Activated CD4-positive, CD25-positive, alpha-beta regulatory T cell treated with anti-CD3 and anti-CD28 coated beads, Interleukin-2, amount 50 U/mL, for 72 hours (primary cell): ENCODE measurements at places on chromosomes 2 and 18.

- no peak for DNase-seq
Observed at GRCh38 chr18:75581336-75582131, 154.0 kb upstream of the SMIM21 start.

DNA sequence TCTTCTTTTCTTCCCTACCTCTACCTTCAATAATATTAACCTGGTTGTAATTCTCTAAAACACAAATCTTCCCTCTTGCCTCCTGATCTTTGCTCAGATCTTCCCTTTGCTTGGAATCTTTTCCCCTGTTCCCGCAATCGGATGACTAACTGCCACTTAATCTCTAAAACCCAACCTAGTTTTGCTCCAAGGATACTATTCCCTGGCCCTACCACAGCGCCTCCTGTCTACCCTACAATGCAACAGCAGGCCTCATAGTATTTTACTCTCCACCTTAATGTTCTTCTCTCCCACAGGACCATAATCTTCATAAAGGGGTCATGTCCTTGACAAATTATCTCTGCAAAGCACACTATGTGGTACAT lies 246.8 kb upstream of the TNP1 start:
- no peak for DNase-seq

DNA sequence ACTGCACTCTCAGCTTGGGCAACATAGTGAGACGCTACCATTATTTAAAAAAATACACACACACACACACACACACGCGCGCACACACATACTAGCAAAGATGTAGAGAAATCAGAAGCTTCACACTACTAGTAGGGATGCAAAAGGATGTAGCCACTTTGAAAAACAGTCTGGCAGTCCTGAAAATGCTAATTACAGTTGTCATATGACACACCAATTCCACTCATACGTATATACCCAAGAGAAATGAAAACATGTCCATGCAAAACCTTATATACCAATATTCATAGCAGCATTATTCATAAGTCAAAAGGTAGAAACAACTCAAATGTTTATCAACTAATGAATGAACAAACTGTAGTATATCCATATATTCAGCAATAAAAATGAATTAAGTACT lies 90.3 kb downstream of the SLC25A12 start:
- DNase-seq, result no peak

DNA sequence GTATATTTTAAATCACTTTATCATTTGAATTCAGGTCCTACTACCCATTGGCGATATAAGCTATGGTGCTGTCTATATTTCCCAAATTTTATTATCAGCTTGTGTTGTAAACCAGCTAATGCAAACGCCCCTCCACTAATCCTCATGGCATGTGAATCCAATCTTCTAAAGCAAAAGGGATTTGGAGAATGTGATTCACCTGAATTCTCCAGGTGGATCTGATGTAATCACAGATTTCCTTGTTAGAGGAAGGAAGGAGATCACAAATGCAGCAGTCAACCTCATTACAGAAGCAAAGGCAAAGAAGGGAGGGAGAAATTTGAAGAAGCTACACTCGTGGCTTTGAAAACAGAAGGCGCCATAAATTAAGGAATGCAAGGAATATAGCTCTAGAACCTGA lies 431.1 kb upstream of the CDH19 start:
- no peak for DNase-seq

- DNase-seq, result no peak
Observed at GRCh38 chr2:141529659-141530058, 601.2 kb downstream of the LRP1B start.

GRCh38 chr2:239246723-239247122 lies 154.1 kb downstream of the HDAC4 start:
- DNase-seq, result peak; percentile 16

- no peak for DNase-seq
Observed at GRCh38 chr2:191421950-191422349, 176.7 kb downstream of the MYO1B start.

GRCh38 chr2:144570566-144570965 lies 50.6 kb upstream of the ZEB2 start:
- no peak for DNase-seq

GRCh38 chr2:30994227-30995056 lies 143.8 kb downstream of the GALNT14 start:
- no peak for DNase-seq

GRCh38 chr2:11177871-11178690 lies 22.8 kb downstream of the SLC66A3 start:
- DNase-seq, result no peak

GRCh38 chr18:12384261-12384660 lies 7.2 kb upstream of the AFG3L2 start:
- DNase-seq, result no peak

DNA sequence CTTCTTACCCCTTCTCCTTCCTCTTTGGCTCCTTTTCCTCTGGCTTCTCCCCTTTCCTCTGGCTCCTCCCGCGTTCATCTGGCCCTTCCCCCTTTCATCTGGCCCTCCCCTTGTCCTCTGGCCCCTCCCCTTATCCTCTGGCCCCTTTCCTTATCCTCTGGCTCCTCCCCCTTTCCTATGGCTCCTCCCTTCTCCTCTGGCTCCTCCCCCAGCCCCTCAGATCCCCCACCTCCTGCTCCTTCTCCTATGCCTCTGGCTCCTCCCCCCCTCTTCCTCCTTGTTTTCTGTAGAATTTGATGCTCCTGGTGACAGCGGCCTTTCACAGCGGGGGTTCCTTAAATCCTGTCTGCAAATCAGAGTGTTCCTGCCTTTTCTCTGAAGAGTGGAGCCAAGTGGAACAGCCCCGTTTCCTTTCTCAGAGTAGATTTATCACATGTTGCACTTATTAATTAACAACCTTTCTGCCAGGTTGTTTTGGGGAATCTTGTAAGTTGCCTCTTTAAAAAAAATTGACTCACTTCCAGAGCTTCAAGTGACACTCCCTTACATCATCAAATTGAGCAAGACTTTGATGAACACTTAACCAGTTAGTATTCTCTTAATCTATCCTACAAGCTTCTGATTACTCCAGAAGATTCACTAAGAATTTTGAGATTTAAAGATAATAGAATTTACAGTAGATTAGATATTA lies 27.9 kb downstream of the FABP1 start:
- no peak for DNase-seq

- DNase-seq, result no peak
Observed at GRCh38 chr2:224257156-224257555, 144.8 kb downstream of the FAM124B start.

DNA sequence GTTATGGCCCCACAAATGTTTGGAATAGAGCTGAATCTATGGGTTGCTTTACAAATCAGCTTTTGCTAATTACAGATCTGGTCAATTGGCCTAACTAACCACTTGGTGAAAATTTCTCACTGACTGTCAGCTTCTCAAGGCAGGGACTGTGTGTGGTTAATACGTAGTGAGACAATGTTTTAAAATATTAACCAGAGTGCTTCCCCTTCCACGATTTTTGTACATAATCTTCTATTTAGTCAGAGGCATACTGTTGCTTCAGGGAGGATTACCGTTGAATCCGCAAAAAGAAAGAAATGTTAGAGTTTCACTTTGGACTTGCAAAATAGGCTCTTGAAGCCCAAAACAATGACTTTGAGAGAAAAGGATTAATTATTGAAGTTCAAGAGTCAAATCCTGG lies 14.9 kb upstream of the KCNS3 start:
- DNase-seq, result no peak

- DNase-seq, result no peak
Observed at GRCh38 chr2:86185517-86186212, 9.6 kb downstream of the IMMT start.

DNA sequence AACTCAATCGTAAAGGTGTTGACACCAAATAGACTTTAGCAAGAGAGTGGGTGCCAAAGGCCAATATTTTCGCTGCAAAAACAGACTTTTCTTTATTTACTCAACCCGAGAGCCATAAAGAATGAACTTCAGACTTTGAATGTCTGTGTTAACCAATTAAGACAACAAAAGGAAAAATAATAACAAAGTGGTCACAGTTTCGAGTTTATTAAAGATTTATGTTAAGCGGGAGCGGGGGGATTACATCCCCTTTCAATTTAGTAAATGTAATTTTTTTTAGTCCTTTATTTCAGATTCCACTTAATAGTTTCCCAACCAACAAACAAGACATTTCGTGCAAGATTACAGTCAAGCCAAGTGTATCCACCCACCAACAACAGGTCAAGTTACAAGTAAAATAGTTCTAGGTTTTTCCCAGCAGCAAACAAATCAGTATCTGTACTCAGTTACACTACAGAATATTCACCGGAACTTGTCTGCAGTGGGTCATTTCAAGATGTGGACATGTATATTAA lies 9.0 kb downstream of the CDH2 start:
- no peak for DNase-seq

- no peak for DNase-seq
Observed at GRCh38 chr18:29651122-29651680, 1391.3 kb downstream of the DSC3 start.

GRCh38 chr18:76859474-76860339 lies 37.4 kb downstream of the ZNF236 start:
- no peak for DNase-seq

DNA sequence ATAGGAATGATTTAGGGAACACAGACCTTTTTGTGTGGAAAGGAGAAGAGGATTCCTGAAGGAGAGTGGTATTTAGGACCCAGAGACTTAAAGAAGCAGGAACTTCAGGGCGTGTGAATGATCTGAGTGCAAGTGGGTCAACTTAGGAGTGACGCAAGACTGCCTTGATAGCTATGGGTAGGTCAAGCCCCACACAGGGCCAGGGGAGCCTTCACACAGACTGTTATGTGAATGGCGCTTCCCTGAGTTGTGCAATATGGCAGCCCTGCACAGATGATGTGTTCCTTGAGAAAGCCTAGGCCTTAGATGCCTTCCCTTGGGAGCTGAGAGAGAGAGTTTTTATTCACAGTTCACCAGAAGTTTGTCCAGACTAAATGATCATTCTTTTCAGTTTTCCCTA lies 47.1 kb upstream of the IGFBP5 start:
- no peak for DNase-seq

GRCh38 chr2:217886720-217887309 lies 116.0 kb downstream of the TNS1 start:
- DNase-seq, result peak; percentile 71

DNA sequence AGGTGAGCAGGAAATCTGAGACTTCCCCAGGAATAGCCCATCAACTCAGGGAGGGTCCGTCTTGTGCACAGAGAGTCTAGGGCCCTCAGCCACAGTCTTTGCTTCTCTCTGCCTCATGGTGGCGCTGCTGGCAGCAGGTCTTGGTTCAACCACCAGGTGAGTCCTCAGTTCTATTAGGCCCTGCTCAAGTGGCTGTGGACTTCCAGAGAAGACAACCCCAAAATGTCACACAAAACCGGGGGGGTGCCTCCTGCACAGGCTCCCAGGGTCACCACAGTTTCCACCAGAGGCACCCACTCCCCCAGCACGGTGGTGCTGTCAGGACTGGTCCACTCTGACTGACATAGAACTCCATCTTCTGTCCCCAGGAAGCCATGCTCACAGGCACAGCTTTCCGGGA lies 2.4 kb upstream of the CHRNG start:
- peak; percentile 32 for DNase-seq
